GM04504 (cell line): ENCODE measurements at places on chromosomes 3 and 15.

GRCh38 chr3:124033360-124034015, 41.6 kb upstream of the ROPN1 start:
- no peak for DNase-seq

DNA sequence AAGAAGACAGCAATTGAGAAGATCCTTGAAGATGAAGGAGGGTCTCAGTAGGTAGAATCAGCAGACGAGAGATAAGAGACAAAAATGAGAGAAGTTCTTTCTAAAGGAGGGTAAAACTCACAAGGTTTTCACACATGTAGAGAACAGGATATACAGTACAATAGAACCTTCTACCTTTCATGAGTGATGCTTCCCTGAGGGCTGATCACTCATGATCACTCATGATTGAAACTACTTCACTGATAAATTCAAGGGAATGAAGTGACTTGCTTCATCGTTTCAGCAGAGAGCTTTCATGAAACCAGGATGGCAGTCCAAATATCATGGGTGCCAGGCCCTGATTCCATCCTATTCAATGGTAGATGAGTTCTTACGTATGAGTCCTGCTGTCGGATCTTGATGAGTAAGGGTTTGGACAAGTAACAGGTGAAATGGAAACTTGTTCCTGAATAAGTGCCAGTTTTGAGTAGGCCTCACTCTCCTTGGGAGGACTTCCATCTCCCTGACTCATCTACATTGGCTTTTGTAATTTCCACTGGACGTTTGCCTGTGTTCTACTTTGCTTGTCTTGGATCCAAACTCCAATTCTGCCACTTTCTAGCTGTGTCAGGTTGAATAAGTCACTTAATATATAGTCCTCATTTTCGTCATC, 9.6 kb upstream of the CLDN16 start:
- peak; percentile 54 for DNase-seq

GRCh38 chr3:157329551-157329950, 107.1 kb upstream of the PTX3 start:
- DNase-seq, result peak; percentile 21

DNA sequence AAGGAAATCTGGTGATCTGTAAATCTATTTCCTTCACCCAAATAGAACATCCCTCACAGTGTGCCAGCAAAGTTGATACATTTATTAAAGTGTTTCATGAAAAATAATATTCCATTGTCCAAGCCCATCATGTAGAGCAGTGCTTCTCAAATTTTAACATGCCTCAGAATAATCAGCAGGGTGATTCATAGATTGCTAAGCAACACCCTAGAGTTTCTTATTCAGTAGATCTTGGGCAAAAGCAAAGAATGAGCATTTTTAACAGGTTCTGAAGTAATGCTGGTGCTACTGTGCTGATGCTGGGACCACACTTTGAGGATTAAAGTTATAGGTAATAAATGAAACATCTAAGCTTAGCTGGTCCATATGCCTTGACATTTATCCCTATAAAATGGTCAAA, 210.5 kb downstream of the ZIC4 start:
- DNase-seq, result no peak

- DNase-seq, result no peak
Measured at GRCh38 chr3:40821315-40821714, 296.6 kb downstream of the ZNF621 start.

DNA sequence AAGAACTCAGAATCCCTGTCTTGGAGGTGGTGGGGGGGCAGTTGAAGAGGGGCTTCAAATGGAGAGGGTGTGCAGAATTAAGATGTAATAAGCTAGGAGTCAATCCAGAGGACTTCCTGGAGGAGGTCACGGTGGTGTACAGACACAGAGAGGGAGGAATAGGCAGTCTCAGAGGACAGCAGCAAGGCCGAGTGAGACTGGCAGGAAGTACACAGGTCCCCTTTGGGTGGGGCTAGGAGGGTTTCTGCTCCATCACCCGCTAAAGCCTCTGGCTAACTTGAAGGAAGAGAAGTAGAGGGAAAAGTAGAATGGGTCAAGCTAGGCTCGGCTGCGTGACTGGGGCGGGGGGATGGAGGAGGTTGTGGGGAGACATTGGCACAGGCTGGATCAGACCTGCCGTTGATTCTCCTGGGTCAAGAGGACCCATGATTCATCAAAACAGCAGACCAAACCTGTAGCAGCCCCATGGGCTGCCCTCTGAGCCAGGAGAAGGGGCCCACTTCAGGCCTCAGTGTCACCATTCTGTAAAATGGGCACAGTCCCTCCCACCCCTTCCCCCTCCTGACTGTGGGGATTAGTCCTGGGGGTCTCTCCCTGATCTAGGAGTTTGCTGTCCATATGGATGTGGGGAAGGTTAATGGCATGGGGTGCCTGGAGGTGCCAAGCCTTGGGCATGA, 16.9 kb downstream of the CSPG4 start:
- DNase-seq, result no peak

DNA sequence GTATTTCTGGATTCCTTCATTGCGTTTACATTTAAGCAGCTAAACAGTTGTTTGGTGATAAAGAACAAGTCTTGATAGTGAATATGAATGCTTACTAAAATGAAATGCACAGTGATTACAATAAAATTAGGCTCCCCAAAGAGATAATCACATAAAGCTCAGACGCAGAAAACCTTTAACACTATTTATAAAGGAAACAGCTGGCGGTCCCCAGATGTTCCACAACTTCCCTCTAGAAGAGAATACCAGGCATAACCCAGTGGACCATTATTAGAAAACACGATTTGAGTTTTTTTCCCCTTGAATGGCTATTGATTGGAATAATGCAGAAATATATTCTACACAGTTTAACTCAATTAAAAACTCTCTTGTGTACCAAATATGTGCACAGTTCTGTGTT, 573.2 kb downstream of the DIPK2A start:
- no peak for DNase-seq

GRCh38 chr3:12817343-12817710, 20.8 kb downstream of the CAND2 start:
- DNase-seq, result no peak

DNA sequence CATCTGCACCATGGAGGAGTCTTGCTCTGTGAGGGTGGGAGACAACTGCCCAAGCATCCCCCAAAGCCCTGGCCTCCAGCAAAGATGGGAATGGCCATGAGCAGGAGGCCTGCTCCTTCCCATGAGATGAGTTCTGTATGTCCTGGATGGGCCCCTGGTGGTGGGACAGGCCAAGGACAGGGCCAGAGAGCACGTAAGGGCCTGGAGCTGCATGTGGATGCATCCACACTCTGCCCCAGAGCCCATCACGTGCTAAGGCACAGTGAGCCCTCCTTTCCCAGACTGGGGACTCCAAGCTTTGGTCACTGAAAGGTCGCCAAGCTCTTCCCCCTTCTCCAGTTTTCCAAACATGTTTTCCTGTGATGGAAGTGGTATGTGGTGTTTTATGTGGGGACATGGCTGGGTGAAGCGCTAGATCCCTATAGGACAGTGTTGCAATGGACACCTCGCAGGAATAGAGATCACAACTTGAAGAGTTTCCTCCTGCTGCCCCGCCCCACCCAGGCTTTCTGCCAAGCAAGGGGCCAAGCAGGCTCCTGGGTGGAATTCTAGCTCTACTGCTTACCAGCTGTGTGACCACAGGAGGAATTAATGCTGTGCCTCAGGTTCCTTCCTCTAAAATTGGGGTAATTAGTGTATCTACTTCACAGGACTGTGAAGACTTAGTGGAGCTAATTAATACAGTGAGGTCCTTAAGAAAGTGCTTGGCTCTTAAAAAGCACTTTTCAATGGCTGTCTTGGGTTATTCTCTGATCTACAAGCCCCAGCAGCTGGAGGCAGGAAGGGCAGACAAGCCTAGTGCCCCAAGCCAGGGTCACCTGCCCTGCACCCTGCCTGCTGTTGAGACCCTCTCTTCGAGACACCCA, 106.4 kb upstream of the RPL32 start:
- peak; percentile 66 for DNase-seq

- DNase-seq, result no peak
Measured at GRCh38 chr15:77418966-77419835, 703 bp downstream of the PEAK1 start.

GRCh38 chr15:78638658-78639314, 2.2 kb downstream of the CHRNB4 start:
- DNase-seq, result peak; percentile 3

DNA sequence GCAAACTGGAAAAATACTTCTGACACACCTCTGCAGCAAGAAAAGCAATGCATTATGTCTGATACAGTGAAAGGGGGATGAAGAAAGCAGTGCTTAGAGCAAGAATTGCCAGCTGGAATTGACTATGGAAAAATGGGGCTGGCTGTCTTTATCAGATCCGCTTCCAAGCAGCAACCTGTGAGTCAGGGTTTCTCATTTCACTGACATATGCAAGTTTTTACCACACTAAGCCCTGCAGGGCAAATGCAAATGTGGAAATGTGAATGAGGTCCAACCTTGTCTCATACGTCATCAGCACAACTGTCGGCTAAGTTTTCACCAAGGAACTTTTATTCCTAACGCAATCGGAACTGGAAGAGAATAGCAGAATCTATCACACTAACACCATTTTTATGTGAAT, 172.5 kb upstream of the GADL1 start:
- peak; percentile 91 for DNase-seq

GRCh38 chr3:129683201-129683600, 76.7 kb upstream of the PLXND1 start:
- DNase-seq, result no peak

DNA sequence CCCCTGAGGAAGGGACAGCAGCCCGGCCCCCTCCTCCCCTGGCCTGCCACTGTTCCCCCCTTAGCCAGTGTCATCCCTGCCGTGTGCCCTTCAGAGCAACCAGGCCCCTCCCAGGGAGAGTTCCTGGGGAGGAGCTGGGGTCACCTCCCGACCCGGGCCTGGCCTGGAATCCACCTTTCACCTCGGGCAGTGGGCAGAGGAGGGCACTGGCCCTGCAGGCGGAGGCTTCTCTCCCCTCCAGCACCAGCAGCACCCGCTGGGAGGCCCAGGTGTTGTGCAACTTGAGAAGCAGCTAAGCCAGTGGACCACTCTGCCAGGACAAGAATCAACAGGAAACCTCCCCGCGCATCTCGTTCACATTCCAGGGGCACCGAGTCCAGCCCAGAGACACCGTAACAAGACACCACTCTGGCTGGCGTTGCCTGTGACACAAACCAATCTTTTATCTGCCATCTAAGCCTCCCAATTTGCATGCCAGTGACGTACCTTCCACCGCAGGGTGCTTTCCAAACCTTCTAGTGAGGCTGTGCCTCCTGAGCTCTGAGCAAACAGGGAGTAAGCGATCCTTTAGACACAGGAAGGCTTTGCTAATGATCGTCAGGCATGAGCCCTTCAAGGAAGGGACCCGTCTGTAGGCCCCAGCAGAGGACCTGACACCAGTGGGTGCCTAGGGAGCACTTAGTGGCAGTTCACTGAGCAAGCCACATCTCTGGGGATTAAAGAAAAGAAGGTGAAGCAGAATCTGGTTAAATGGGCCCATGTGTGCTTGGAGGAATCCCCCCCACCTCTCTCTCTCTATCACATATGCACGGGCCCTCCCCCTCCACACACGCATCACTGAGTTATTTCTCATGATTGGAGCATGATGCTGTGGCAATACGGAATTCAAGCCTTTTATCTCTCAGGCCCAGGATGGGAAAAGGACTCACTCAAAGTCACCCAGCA, 98.9 kb upstream of the TLE3 start:
- DNase-seq, result peak; percentile 83

- no peak for DNase-seq
Measured at GRCh38 chr3:3201611-3202010, 22.1 kb upstream of the CRBN start.

DNA sequence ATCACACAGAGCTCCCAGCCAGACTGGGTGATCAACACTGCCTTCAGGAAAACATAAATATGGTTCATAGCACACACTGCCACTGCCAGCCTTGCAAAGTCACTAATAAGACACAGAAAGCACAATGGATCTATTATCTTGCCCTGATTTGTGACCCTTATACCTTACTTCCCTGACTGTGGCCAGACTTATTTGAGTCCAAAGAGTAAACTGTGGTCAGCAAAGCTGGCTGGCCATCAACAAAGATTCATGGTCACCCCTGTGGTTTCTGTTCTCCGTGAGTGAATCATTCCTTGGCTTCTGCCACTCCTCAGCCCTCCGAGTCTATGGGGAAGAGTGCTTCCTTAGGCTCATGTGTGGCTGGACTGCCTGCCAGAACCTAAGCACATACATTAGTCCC, 437.7 kb downstream of the RAP2B start:
- DNase-seq, result peak; percentile 75

GRCh38 chr15:81334768-81335435, 11.0 kb upstream of the STARD5 start:
- no peak for DNase-seq

DNA sequence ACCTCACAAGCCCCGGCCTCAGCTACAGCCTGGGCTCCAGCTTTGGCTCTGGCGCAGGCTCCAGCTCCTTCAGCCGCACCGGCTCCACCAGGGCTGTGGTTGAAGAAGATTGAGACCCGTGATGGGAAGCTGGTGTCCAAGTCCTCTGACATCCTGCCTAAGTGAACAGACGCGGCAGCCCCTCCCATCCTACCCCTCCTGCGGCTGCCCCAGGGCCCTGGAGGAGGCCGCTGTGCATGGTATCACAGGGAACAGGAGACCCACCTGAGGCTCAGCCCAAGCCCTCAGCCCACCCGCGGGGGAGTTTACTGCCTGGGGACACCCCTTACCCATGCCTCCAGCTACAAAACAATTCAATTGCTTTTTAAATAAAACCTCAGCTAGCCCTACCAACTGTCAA, 6.0 kb upstream of the LARP6 start:
- no peak for DNase-seq

- DNase-seq, result no peak
Measured at GRCh38 chr3:55766753-55767152, 279.6 kb upstream of the WNT5A start.

DNA sequence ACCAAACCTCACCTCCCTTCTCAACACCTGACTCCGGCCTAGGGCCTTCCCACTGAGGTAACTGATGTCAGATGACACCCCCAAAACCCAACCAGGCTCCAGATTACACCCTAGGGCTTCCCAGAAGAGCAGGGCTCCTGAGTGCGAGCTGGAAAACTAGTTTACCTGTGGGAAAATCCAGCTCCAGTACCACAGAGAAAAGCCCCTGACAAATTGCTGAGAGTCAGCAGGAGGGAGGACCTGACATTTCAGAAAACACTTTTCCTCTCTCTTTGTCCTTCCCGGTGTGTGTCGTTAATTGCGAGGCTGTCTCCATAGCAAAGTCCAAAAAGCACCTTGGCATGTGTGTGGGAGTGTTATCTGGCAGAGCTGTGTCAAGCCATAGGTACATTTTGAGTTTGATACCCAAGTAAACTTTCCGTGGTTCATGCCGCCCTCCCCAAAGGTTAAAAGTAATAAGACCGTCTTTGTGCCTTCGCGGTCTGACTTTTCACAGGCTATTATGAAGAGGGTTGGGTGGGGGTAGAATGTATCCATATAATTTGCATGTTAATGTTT, 79.8 kb upstream of the FNDC3B start:
- no peak for DNase-seq

GRCh38 chr3:36911990-36912804, 32.7 kb downstream of the TRANK1 start:
- DNase-seq, result no peak

GRCh38 chr3:155871746-155872158, 1.3 kb downstream of the GMPS start:
- no peak for DNase-seq
